ENCODE measurements at places on chromosomes 7 and 10.

- no peak for DNase-seq
Measured at GRCh38 chr7:44067064-44067951, 1.9 kb upstream of the PGAM2 start.

DNA sequence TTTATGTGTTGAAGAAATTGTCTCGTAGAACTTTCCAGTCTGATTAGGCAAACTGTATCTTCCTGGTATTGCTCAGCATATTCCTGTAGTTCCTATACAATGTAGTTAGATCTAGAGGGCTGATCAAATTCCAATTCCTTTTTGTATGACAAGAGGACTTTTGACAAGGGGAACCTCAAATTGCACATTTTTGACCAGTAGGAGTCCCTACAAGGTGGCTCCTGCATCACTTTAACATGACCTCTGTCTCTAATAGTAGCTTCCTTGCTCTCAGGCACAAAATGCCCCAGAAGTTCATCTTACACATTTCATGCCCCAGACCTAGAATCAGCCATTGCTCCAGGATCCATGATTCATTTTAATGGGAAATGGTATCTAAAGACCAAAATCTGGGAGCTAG is 18.7 kb downstream of the HERPUD2 start:
- DNase-seq: no peak

- DNase-seq: no peak
Measured at GRCh38 chr7:35289376-35289775, 35.5 kb upstream of the TBX20 start.

- DNase-seq: no peak
Measured at GRCh38 chr7:15457990-15458955, 103.5 kb downstream of the AGMO start.

DNA sequence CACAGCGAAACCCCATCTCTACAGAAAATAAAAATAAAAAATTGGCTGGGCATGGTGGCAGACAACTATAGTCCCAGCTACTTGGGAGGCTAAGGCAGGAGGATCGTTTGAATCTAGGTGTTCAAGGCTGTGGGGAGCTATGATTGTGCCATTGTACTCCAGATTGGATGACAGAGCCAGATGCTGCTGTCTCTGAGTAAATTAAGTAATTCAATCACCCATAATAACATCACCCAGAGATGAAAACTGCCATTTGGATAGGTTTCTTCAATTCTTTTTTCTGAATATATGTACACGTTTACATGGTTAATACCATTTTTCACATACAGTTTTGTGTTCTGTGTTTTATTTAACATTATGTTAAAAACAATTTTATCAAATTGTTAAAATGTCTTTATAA is 79.3 kb downstream of the WIPF3 start:
- DNase-seq: no peak

GRCh38 chr10:70832852-70833528 is 17.2 kb downstream of the SGPL1 start:
- DNase-seq: peak; percentile 78

DNA sequence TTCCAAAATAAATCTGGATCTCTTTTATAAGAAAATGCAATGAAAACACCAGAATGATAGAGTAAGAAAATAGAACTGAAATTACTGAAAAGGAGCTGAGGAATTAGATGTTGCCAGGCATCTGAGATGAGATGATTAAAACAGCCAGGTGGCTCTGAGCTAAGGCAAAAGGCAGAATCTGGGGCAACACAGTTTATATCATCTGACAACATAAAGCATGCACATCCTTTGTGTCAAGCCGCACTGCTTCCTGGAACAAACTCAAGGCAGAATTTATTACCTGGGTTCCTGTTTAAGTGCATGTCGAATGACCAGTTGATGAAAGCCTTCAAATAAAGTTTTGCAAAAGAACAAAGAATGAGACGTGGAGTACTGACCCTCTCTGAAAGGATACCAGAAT is 247.0 kb downstream of the SNX10 start:
- no peak for DNase-seq

DNA sequence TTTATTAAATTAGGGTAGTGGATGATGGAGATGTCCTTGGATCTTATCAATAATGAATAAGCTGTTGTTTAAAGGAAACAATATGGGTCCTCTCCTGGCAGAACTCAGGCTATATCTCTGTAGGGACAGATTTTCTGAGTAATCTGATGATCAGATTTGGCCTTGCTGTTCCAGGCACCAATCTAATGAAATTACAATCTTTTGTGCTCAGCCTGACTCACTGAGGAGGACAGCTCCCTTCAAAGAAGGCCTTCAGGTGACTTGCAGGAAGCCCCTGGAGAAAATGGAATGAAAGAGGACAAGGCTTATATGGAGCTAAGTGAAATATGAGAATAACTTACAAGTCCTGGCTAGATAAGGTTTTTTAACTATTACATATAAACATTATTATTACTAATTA is 486.4 kb upstream of the SORCS1 start:
- no peak for DNase-seq

DNA sequence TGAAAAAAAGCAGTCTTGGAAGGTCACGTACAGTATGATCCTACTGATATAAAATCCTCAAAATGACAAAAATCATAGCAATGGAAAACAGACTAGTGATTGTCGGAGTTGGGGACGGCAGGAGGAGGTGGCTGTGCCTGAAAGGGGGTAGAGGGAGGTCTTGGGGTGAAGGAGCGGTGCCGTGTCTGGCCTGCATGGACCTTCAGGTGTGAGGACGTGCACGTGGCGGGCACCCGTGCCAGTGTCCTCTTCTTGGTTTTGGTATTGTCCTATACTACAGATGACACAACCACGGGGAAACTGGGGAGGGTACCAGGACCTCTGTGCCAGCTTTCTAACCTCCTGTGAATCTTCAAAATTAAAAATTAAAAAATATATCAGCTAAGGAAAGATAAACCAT is 73.0 kb downstream of the COBL start:
- DNase-seq: no peak

DNA sequence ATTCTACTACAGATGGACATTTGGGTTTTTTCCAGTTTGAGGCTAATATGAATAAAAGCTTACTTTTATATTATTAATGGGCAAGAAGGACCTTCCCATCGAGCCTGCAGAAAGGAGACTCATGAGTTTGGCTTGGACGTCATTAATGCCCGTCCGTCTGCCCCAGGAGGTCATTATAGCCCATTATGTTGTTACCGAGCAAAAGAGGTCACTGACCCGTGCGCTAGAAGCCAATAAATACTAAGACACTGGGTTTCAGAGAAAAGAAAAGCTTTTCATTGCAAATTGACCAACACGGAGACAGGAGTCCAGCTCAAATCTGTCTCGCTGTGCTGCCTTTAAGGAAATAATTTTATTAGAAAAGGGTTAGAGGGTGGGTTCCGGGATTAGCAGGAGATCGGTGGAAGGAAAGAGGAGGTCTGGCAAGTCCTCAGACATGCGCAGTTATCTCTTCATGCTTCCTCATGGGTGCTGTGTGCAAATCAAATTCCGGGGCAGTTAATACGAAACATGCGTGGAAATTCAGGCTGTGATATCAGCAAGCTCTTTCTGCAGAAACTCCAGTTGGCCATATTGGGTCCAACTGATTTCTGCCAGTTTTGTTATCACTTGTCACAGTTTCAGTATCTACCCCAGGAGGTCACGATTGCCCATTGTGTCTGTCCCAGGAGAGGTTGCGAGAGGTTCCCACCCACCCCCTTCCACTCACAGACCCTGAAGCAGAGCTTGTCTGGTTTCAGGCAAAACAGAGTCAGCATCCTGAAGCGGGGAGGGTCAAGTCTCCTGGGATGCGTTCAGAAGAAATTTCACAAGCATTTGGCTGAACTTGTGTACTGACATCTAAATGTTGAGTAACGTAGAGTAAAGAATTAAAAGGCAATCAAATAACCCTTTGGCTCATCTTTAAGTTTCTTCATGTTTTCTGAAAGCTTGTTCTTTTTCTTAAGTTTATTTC is 1.1 kb upstream of the GALNTL5 start:
- DNase-seq: no peak

DNA sequence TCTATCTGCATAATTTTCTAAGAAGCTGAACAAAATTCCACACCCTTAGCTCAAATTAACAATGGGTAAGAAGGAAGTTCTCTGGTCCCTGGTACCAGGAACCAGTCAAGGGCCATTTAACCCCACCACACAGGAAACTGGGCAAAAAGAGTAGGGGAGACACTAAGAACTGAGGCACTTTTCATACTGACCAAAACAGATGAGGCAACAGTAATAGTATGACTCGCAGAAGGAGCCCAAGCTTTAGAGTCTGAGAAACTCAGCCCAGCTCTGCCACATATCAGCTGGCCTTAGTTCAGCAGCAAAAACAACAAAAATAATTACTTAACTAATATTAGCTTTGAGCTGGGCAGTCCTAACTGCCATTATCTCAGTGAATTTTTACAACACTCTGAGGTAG is 221.2 kb downstream of the FAM107B start:
- peak; percentile 67 for DNase-seq

GRCh38 chr7:130372402-130373165 is 7.7 kb upstream of the CPA1 start:
- DNase-seq: no peak

DNA sequence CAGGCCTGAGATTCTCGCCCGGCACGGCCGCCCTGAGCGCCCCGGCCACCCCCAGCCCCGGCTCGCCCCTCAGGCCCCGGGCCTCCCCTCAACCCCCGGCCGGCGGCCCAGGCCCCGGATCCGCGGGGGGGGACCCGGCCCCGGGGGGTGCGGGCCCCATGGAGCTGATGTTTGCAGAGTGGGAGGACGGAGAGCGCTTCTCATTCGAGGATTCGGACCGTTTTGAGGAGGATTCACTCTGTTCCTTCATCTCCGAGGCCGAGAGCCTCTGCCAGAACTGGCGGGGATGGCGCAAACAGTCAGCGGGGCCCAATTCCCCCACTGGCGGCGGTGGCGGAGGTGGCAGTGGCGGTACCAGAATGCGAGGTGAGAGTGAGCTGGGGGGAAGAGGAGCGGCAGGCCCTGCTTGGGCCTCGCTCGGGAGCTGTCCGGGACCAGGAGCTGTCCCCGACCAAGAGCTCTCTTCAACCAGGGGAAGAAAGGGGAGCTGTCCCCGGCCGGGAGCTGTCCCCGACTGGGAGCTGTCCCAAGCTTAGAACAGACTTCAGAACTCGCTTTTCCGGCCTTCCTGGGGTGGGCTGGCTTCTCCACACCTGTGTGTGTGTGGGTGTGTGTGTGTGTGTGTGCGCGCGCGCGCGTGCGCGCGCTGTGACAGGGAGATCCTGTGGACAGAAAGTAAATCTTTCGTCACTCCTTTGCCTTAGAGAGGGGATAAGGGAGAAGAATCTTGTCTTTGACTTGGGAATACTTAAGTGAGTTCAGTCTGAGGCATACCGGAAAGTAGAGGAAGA is 510 bp downstream of the ZSWIM8 start:
- DNase-seq: peak; percentile 73

GRCh38 chr10:91707236-91707635 is 74.4 kb upstream of the PPP1R3C start:
- no peak for DNase-seq

GRCh38 chr7:1149351-1149794 is 10.6 kb downstream of the ZFAND2A start:
- no peak for DNase-seq

GRCh38 chr7:21945454-21946221 is at the start of gene CDCA7L:
CDCA7L (minus strand) TSS chr7:21945899; CDS start chr7:21945804, 95 bp downstream.
- peak; percentile 73 for DNase-seq

GRCh38 chr10:70677620-70678249 is 5.4 kb downstream of the ADAMTS14 start:
- DNase-seq: no peak

DNA sequence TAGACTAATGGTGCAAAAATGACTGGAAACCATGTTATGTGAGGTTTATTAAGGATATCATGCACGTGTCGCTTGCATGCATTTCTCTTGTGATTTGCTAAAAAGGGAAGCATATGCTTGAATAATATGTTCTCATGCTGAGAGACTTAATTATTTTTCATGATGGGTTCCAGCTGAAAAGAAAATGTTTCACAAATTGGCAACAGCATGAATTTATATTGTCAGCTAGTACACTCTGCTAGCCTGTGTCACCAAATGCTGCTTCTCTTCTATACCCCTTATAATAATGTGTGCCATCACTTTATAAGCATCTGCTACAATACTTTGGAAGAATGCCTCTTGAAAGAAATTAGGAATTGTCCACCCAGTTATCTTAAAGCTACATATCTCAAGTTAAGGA is 63.0 kb downstream of the GNAI1 start:
- no peak for DNase-seq

- peak; percentile 73 for DNase-seq
Measured at GRCh38 chr10:94131885-94132284, 138.2 kb downstream of the PLCE1 start.

DNA sequence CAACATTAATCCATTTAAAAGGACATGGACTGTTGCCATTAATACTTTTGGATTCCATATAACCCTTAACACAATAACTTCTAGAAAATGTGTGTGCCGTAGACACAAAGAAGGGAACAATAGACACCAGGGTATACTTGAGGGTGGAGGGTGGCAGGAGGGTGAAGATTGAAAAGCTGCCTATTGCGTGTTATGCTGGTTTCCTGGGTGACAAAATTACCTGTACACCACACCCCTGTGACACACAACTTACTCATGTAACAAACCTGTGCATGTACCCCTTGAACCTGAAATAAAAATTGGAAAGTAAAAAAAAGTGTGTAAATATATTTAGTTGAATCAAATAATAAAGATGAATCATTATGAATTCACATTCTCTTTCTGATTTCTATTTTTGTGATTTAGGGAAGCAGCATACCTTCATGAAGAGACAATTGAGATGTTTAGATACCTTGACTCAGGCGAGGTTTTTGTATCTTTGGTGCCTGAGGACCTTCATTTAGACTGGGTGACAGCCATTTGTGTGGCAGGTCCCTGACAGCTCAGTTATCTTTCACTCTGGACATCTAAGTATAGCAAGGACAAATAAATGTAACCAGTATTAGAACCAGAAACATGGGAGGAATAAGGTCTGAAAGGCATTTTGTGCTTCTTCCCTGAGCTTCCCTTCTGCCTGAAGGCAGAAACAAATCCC is 28.7 kb downstream of the GIMAP8 start:
- DNase-seq: peak; percentile 88

All from epithelial cell of esophagus (primary cell).